ENCODE measurements at places on chromosomes 3 and 15. TPM values are rescaled to one million over a fixed set of nuclear protein-coding genes. Genes with fewer than 3 reads are reported as not detected.

GRCh38 chr3:151733613-151734012 is at the start of gene AADACL2:
Gene AADACL2, plus strand, starts transcription at chr3:151733927. Its CDS starts 109 bp downstream, at chr3:151734036.
- no peaks in the 10 kb centered on the region for H3K36me3 ChIP-seq
- H3K27ac ChIP-seq: no peak within 1 kb of the TSS
- no peaks in the 10 kb centered on the region for H3K27me3 ChIP-seq
- H3K4me3 ChIP-seq: no peak within 1 kb of the TSS
- no peaks in the 10 kb centered on the region for H3K4me1 ChIP-seq

DNA sequence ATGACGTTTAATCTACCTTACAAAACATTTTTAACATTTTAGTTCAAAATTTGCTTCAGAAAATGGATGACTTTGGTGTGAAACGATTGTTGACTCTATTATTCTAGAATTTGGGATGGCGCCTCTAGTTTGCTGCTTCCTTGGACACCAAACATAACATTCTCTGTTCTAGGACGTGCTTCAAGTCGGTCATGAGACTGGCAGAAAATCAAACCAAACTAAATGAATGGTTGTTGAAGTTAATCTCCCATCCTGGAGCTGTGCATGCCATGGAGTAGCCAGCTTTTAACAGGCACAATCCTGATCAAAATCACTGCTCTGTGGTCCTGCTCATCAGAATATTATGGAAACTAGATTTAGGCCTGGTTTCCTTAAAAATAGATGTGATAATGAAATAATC is 9.6 kb upstream of the LRRFIP2 start:
- peak overlapping the region; percentile 93 for H3K27ac ChIP-seq
- no peaks in the 10 kb centered on the region for H3K36me3 ChIP-seq
- H3K4me1 ChIP-seq: no peaks in the 10 kb centered on the region
- DNase-seq: no peak

- no peaks in the 10 kb centered on the region for H3K27me3 ChIP-seq
Measured at GRCh38 chr3:44870375-44871061, 3.9 kb upstream of the TGM4 start.

DNA sequence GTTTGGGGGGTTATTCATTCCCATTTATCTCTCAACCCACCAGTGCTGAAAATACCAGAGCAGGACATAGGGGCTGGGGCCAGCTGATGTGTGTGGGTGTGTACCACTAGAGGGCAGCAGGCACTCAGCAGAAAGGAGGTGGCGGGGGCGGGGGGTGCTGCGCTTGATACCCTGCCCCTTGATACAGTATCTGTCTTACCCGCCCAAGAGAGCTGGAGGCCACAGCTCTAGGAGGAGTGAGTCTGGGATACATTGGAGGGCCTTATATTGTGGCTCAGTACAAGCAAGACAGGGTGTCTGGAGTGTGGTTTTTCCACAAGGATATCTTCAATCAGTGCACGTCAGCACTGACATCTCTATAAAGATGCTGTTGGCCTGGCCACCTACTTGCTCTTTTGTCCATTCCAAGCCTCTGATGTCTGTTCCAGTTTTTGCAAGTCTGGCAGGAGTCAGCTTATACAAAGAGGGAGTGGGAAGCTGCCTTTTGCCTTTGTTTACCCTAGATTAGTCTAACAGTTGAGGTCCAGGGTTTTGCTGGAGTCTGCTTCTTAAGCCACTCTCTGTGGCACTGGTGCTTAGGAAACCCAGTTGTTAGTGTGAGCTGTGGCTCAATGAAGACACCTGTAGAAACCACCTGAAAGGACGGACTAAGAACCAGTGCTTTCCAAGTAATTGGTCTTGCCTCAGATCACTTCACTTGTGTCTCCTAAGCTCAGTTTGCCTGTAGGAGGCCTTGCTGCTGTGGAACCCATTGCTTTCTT is 1.5 kb upstream of the RBM15B start:
- no peak overlapping the region for H3K27ac ChIP-seq
- H3K4me3 ChIP-seq: no peak overlapping the region
- peaks cover 2% of the 10 kb centered on the region for H3K4me1 ChIP-seq
- no peaks in the 10 kb centered on the region for H3K27me3 ChIP-seq
- no peaks in the 10 kb centered on the region for H3K36me3 ChIP-seq

- H3K4me1 ChIP-seq: no peaks in the 10 kb centered on the region
- no peak overlapping the region for H3K27ac ChIP-seq
- no peaks in the 10 kb centered on the region for H3K36me3 ChIP-seq
- DNase-seq: no peak
- H3K4me3 ChIP-seq: no peak overlapping the region
- H3K27me3 ChIP-seq: no peaks in the 10 kb centered on the region
Measured at GRCh38 chr3:37964716-37965115, 25.9 kb upstream of the VILL start.

DNA sequence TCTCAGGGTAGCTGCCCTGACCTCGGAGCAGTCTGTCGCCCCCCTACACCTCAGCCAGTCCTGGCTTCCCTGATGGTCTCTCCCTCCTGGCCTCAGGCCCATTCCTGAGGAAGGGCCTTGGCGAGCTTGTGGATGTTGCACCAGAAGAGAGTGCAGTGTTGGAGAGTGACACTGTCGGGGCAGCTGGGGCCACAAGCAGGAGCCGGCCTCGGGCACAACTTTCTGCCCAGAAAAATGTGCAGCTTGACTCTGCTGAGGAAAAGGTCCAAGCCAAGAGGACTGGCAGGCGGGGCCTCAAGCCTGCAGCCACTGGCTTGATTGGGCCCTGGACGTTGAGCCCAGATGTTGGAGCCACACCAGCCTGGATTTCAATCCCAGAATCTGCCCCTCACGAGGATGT is 12.8 kb downstream of the HEMK1 start:
- H3K27ac ChIP-seq: no peak overlapping the region
- H3K36me3 ChIP-seq: no peaks in the 10 kb centered on the region
- no peaks in the 10 kb centered on the region for H3K27me3 ChIP-seq
- DNase-seq: no peak

- no peak overlapping the region for H3K4me3 ChIP-seq
- DNase-seq: no peak
- H3K27ac ChIP-seq: no peak overlapping the region
- no peaks in the 10 kb centered on the region for H3K4me1 ChIP-seq
- no peaks in the 10 kb centered on the region for H3K27me3 ChIP-seq
Measured at GRCh38 chr15:49674370-49674769, 53.5 kb downstream of the DTWD1 start.

GRCh38 chr3:129989414-129989813 is 14.9 kb downstream of the TRH start:
- H3K4me1 ChIP-seq: no peaks in the 10 kb centered on the region
- DNase-seq: no peak
- no peaks in the 10 kb centered on the region for H3K36me3 ChIP-seq
- no peak overlapping the region for H3K27ac ChIP-seq
- H3K27me3 ChIP-seq: no peaks in the 10 kb centered on the region

- H3K36me3 ChIP-seq: no peaks in the 10 kb centered on the region
- no peaks in the 10 kb centered on the region for H3K4me1 ChIP-seq
- H3K27ac ChIP-seq: no peak overlapping the region
- DNase-seq: no peak
- H3K27me3 ChIP-seq: no peaks in the 10 kb centered on the region
Measured at GRCh38 chr3:189419038-189419437, 212.2 kb upstream of the TP63 start.

DNA sequence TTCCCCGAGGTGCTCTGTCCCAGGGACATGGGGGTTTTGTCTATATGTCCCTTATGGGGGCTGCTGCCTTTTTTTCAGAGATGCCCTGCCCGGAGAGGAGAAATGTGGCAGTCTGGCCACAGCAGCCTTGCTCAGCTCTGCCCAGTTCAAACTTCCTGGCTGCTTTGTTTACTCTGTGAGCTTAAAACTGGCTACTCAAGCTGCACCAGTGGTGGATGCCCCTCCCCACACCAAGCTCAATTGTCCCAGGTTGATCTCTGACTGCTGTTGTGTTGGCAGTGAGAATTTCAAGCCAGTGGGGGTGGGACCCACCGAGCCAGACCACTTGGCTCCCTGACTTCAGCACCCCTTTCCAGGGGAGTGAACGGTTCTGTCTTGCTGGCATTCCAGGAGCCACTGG is 188.9 kb downstream of the STXBP5L start:
- H3K36me3 ChIP-seq: no peaks in the 10 kb centered on the region
- DNase-seq: no peak
- H3K27ac ChIP-seq: no peak overlapping the region
- H3K4me3 ChIP-seq: no peak overlapping the region

GRCh38 chr15:100208921-100209603 is 132.7 kb downstream of the ADAMTS17 start:
- no peaks in the 10 kb centered on the region for H3K4me1 ChIP-seq
- no peak overlapping the region for H3K4me3 ChIP-seq
- H3K36me3 ChIP-seq: no peaks in the 10 kb centered on the region
- no peak overlapping the region for H3K27ac ChIP-seq

DNA sequence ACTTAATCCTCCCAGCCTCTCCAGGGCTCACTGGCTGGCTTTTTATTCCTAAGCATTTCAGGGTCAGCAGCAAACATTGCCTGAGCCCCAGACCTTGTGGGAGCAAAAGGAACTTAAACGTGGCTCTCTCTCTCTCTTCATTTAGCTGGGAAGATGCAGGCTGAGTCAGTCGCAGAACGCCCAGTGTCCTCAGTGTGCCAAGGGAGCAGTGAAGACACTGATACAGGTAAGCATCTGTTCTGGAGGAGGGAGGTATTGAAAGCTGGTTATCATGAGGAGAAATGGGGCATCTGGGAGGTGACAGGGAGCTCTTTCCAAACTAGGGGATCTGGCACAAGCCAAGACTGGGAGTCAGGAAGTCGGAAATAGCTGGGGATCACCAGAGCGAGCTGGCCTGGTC is 4.3 kb downstream of the RHOV start:
- H3K4me3 ChIP-seq: no peak overlapping the region
- H3K27me3 ChIP-seq: no peaks in the 10 kb centered on the region
- no peak overlapping the region for H3K27ac ChIP-seq
- H3K4me1 ChIP-seq: no peaks in the 10 kb centered on the region

The C3orf18 gene
- total RNA-seq: 15.9 TPM

DNA sequence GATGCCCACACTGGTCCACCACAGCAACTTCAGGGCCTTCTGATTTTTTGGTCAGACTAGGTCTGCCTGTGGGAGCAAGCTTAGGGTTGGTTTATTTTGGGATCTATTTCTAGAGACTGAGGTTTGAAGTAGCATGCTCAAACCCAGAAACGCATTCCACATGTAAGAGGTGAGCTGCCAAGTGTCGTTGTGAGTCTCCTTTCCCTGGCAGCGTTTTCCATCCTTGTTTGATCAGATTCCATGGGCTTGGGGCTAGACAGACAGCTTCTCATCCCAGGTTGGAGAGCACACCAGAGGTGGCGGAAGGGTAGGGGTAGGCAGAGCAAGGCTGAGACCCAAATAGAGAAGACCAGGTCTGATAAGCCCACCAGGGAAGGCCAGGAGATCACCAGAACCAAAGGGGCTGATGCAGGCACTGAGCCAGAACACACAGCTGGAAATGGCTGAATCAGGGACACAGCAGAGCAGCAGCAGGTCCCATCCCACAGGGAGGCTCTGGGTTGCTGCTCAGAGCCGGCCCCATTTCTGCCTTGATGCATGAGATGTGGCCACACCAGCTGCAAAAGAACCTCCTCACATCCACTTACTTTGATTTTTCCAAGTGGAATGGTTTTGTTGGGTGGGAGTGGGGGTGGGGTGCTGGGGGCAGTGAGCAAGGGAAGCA is 186.8 kb downstream of the THSD4 start:
- no peak for DNase-seq
- H3K27me3 ChIP-seq: no peaks in the 10 kb centered on the region
- H3K4me1 ChIP-seq: peaks cover 6% of the 10 kb centered on the region
- no peak overlapping the region for H3K4me3 ChIP-seq

DNA sequence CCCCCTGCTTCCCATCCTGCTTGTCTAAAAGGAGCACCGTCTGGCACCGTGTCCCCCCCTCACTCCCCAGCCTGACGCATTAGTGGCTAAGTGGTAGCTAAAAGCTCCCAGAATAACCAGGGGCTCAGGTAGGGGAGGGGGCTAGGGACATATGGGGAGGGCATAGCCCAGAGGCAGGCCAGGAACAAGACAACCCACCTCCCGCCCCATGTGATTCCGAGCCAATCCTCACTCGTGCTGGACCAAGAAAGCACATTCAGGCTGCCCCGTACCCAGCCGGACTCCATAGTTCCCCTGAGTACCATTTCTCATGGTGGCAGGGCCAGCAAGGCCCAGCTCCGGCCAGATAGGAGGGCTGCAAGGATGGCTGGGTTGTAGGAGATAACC is 11.5 kb downstream of the SEMA7A start:
- H3K4me1 ChIP-seq: no peaks in the 10 kb centered on the region
- no peak for DNase-seq
- H3K4me3 ChIP-seq: no peak overlapping the region
- no peaks in the 10 kb centered on the region for H3K27me3 ChIP-seq

All from aorta (tissue), 5 donors.